Activated effector memory CD4-positive, alpha-beta T cell treated with anti-CD3 and anti-CD28 coated beads, Interleukin-2, amount 50 U/mL, for 16 hours (primary cell): ENCODE measurements at places on chromosomes 11 and 22.

DNA sequence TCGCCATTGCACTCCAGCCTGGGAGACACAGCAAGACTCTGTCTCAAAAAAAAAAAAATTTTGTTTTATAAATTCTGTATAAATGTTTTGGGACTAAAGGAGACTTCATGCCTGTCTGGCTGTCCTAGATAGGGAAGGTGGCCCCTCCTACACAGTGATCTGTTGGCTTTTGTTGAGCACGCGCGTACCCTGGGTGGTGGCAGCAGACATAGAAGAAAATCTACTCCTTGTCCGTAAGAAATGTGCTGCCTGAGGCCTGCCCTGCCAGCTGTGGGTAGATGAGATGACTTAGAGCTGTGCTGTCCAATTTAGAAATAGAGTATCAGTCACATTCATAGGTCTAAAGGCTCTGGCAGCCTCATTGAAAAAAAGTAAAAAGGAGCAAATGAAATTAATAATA lies 37.0 kb downstream of the AP2A2 start:
- DNase-seq: no peak

DNA sequence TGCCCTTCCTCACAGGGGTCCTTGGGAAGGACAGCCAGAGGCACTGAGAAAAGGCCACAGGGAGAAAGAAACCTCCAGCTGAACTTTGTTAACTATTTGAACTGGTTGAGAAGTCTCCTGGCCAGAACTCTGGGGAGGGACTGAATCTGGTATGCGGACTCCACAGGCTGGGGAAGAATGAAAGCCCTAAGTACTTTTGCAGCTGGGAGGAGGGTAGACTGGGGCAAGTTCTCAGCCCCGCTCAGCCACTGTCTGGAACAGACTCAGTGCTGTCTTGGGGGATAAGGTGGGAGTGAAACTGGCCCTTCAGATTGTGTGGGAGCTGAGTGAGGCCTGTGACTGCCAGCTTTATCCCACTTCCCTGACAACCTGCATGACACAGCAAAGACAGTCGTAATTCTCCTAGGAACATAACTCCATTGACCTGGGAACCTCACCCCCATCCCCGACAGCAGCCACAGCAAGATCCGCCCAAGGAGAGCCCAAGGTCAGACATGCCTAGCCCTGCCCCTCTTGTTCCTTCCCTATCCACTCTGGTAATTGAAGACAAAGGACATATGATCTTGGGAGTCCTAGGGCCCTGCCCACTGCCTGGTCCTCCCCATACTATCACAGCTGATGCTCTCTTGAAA lies 475.1 kb upstream of the CNTN5 start:
- DNase-seq: no peak

GRCh38 chr22:46421267-46421666 lies 85.8 kb downstream of the TRMU start:
- DNase-seq: peak; percentile 71

GRCh38 chr11:88651556-88651955 lies 314.0 kb upstream of the CTSC start:
- no peak for DNase-seq

- no peak for DNase-seq
Observed at GRCh38 chr11:111172321-111172862, 73.1 kb upstream of the POU2AF2 start.

GRCh38 chr11:102879801-102880200 lies 5.0 kb upstream of the MMP12 start:
- no peak for DNase-seq

DNA sequence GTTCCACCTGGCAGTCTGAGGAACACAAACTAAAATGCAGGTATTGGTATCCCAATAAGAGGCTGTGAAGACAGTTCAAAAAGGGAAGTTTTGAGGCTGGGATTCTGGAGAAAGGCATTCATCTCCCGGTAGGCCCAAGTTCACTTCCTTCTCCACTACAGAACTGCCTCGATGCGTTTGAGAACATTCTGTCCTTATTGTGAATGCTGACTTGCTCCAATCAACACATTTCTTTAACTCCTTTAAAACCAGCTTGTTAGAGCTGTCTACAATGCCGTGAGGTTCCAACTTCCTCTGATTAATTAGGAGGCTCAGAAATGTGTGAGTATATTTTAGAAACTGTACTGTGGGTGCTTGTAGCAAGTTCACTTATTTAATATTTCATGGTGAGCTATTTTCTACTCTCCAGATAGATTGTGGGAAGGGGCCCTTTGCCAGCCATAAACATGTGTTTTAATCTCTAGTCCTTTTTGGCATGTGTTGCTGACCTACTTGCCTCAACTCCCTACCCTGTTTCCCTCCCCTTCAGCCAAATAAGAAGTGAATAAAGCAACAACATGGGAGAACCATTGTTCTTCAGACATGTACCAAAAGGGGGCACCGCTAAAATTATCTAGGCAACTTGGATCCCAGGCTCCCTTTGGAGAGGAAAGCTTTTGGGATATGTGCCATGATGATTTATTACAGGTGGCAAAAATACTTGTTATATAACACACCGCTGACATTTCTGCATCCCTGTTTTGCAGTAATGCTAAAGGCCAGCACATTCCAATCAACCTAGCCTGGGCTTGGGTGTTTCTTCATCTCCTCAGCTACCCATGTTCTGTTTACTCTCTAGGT lies 245.6 kb downstream of the BLID start:
- no peak for DNase-seq

DNA sequence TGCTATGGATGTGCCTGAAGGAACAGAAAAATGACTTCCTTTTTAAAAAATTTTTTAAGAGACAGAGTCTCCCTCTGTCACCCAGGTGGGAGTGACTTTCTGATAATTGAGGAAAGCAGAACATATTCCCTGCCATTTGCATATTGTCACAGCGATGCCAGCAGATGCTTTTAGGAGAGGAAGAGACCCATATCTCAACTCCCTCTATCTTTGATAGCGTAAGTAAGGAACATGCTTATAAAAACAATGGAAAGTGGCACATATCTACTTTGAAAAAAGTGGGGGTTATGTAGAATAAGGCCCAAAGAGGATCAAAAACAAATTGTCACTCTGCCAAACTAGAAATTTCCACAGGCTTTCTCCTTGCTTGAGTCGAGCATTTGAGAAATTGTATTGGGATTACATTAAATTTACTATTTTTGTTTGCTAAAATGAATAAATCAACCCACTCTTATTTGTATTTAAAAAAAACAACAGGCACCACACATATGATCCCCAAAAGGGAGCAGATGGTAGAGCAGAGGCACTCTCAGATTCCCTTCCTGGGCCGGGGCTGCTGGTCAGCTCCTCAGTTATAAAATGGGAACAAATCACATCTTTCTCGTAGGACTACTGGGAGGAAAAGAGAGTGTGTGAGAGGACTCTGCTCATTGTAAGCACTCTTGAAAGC lies 68.8 kb upstream of the TSPAN18 start:
- DNase-seq: no peak

GRCh38 chr11:47288066-47288465 lies 18.1 kb downstream of the MADD start:
- DNase-seq: no peak

- no peak for DNase-seq
Observed at GRCh38 chr11:78654866-78655265, 80.2 kb upstream of the NARS2 start.

DNA sequence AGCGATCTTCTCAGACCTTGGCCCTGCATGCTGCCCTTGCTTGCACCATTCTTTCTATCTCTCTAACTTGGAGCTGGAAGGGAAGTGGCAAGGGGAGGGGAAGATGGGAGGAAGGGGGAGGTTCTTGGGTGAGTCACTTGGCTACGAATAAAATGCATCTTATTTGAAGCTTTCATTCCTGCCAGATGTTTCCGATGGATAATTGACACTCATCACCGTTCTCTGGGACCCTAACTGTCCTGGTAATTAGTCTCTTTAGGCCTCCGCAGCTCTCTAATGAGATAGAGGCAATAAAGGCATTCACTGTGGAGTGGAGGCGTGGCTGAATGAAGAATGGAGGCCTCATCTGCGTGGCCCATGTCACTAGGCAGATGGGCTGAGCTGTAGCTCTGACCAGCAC lies 960.1 kb downstream of the NTM start:
- no peak for DNase-seq

DNA sequence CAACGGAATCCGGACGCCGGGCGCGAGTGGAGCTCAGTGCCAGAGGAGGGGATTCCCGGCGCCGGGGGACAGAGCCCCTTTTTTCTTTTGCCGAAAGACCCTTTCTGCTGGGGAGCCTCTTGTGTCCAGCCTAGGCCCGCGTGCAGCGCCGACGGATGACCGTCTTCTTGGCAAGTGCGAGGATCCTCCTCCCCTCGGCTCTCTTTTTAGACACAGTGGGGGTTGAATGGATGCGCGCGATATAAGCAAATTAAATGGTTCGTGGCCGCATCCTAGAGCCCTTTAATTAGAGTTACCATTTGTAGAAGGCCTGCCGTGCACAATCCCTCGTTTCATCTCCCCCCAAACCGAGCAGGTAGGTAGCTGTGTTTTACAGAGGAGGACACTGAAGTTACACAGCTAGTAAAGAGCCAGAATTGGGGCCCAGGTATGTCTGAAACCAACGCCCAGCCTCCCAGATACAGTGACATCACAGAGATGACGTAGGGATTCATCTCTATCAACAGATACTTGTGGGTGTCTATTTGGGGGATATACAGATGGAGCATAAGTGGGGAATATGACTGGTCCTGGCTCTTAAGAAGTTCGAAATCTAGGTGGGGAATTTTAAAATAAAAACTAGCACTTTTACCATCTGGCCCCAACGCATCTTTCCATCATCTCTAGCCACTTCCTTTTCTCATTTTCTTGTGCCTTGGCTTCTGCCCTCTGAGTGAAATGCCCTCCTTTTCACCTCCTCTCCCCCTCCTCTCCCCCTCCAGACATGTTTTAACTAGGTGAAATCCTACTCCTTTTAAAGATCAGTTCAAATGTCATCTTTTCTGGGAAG lies 875 bp downstream of the TCP11L1 start:
- peak; percentile 71 for DNase-seq

DNA sequence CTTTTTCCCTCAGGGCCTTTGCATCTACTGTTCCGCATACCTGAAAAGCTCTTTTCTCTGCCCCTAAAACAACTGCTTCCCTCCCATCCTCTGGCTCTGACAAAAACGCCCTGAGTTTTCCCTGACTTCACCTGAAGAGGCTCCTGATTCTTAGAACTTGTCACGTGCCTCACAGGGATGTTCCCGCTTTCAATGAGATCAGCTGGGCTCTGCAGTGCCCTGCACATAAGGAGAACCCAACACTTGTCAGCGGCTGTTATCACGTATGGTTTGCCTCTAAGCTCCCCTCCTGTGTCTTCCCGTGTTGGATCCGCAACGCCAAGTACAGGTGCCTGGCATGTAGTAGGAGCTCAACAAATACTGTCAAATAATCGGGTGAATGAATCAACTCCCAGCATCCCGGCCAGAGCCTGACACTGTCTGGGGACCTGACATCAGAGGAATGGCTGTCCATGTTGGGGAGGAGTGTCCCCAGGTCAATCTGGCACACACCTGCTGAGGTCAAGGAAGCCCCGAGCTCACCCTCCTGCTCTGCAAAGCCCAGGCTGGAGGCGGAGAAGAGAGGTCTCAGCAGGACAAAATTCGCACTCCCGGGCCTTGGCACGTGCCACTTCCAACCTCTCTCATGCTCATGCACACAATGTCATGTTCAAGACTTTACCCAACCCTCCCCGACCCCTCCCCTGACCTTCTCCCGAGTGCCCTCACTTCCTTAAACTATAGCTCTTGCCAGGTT lies 4.2 kb upstream of the GRK2 start:
- DNase-seq: peak; percentile 62

DNA sequence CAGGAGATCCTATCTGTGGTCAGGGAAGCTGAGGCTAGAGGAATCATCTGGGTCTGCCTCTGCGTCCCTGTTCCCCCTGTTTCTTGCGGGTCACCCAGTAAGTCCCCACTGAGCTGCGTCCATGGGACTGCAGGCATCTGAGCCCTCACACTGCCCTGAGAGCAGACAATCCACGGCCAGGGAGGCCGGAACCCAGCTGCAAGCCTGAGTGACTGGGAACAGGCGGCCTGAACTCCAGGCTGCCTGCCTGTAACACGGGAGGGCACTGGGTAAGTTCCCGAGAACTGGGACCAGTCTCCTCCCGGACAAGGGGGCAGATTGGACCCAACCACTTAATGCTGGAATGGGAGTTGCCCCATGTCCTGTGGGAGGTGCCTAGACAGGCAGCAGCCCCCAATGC lies 727.4 kb downstream of the BRD1 start:
- DNase-seq: no peak

DNA sequence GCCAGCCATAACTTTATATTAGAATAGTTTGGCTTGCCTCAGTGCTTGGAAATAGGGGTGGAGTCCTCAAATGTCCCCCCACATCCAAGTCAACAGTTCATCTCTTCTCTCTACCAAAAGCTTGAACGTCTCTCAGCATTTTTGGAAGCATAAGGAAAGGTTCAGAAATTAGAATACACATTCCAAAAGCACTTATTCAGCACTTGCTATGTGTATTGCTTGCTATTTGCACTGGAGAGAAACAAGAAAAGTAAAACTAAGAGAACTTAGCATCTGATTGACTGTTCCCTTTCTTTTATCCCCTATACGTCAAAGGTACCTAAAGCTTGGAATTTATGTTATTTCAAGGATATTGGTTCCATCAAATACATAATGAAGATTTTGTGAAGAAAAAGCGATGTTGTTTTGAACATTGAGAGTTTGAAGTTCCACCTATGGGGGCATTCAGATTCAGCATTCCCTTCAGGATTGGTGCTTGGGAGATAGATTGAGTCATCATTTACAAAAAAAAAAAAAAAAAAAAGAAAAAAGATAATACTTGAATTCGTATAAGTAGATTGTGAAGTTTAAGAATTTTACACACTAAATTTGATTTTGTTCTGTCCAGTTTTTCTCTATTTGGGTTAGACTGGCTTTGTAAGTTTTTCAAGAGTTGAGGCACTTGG lies 1.3 kb downstream of the TBRG1 start:
- no peak for DNase-seq

GRCh38 chr11:1109918-1110705 lies 35.4 kb downstream of the MUC2 start:
- no peak for DNase-seq

DNA sequence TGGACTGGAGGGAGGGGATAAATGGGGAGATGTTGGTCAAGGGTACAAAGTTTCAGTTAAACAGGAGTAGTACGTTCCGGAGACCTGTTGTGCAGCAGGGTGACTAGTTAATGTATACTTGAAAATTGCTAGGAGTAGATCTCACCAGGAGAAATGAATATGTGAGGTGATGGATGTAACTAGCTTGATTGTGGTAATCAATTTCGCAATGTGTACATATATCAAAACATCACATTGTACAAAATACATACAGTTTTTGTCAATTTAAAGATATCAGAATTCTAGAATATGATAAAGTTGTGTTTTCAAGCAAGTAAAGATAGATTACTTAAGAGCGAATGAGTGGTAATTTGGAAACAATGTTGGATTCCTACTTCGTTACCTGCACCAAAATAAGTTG lies 13.3 kb downstream of the EIF3F start:
- DNase-seq: no peak

DNA sequence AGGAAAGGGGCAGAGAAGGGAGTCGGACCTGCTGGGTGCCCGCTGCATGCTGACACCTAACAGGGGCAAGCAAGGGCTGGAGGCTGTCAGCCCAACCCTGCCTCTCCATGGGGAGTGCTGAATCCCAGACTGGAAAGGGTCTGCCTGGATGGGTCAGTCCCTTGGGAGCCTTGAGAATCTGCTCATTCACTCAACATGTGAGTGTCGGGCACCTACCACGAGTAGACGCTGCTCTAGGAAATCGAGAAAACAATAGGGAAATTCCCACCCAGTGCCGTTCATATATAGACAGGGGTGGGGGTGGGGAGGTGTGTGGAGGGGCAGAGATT lies 4.4 kb upstream of the CTSD start:
- no peak for DNase-seq
